IPS-NIHi11 (cell line): ENCODE measurements at places on chromosomes 5 and 9.

DNA sequence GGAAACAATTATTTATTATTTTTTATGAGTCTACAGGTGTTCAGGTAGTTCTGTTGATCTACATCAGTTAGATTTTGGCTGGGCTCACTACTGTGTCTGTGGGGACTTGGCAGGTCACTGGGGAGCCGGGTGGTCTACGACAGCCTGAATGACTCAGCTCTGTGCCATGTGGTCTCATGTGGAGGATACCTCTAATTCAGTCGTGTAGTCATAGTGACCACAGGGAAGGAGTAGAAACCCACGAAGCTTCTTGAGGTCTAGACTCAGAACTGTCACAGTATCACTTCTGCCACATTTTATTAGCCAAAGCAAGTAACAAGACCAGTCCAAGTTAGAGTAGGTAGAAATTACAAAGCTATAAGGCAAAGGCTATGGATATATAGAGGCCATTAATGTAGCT, 64.7 kb upstream of the GRAMD2B start:
- no peak for DNase-seq

GRCh38 chr5:91365498-91365897, 17.6 kb downstream of the ARRDC3 start:
- DNase-seq, result no peak

DNA sequence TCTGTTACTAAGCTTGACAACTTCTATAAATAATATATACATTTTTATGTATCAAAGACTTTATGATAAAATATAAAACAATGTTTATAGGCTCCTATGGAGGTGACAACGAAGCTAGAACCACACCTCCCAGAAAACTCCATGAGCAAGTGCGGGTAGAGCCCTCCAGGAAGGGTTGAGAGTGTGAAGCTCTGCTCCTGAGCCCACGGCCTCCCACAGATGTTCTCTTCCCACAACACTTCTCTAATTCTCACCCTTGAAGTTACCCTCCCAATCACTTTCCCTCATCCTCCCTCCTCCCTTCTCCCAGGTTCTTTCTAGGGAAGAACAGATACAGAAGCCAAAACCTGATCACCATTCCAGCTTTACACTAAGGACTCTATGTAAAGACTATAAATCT, 427.6 kb downstream of the SPOCK1 start:
- no peak for DNase-seq

- DNase-seq, result no peak
Observed at GRCh38 chr9:114285166-114285867, 37.6 kb upstream of the ORM1 start.

- DNase-seq, result no peak
Observed at GRCh38 chr5:150078802-150079689, 7.3 kb downstream of the CSF1R start.

DNA sequence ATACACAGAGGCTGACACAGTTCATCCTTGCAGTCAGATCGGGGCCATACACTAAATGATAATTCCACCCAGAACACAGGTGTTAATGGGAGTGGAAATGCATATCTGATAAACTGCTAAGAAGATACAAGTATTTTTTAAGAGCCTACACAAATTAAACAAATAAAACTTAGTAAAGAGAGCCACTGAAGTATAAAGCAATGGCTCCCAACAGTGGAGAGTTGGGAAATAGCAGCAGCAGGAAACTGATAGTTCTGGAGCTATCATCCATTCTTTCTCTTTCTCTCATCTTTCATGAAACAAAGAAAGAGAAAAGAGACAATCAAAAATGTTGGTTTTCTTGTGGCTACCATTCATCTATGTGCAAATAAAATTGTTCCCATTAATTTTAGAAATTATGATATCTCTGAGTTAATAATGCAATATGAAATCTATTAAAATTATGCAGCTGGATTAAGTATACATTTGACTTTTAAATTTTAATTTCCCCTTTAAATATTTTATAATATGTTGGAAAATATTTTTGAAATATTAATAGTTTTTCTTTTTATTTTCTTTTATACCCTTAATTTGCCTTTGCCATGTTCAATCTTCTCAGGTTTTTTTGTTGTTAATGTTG, 120.8 kb downstream of the EMB start:
- DNase-seq, result no peak

DNA sequence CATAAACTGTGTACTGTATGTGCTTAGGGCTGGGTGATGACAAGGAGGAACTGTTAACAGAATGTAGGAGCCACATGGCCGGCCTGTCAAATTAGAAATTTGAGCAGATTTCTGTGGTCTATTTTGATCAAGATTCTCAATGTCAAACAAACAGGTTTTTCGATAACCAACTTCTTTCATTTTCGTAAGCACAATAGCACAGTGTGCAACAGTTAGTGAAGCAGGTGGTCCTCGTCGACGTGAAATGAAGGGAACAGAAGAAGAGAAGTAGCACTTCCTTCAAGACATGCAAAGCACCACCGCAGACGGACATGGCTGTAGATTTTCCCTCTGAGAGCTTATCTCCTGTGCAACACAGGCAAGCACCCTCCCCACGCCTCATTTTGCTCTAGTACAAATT, 252.1 kb downstream of the CRB2 start:
- no peak for DNase-seq

- DNase-seq, result no peak
Observed at GRCh38 chr5:114418176-114419066, 56.6 kb downstream of the KCNN2 start.

- peak; percentile 82 for DNase-seq
Observed at GRCh38 chr9:21801683-21802417, 586 bp upstream of the MTAP start.

DNA sequence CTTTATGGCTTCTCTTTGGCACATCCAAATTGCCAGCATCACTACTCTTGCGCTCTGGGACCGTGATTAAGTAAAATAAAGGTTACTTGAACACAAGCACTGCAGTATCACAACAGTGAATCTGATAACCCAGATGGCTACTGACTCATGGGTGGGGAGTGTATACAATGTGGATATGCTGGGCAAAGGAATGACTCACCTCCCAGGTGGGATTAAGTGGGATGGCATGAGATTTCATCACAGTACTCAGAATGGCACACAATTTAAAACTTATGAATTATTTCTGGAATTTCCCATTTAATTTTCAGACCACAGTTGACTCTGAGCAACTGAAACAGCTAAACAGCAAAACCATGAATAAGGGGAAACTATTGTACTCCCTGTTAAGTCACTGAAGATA, 4.3 kb downstream of the GFM2 start:
- DNase-seq, result no peak

- no peak for DNase-seq
Observed at GRCh38 chr5:53011233-53011632, 22.1 kb downstream of the ITGA2 start.

GRCh38 chr9:108049026-108049607, 559.5 kb upstream of the KLF4 start:
- no peak for DNase-seq

- DNase-seq, result no peak
Observed at GRCh38 chr5:179310439-179311090, 34.7 kb downstream of the ADAMTS2 start.

- DNase-seq, result no peak
Observed at GRCh38 chr9:136714096-136714892, 1.9 kb downstream of the DIPK1B start.

GRCh38 chr9:88794100-88794499, 197.2 kb upstream of the S1PR3 start:
- no peak for DNase-seq

DNA sequence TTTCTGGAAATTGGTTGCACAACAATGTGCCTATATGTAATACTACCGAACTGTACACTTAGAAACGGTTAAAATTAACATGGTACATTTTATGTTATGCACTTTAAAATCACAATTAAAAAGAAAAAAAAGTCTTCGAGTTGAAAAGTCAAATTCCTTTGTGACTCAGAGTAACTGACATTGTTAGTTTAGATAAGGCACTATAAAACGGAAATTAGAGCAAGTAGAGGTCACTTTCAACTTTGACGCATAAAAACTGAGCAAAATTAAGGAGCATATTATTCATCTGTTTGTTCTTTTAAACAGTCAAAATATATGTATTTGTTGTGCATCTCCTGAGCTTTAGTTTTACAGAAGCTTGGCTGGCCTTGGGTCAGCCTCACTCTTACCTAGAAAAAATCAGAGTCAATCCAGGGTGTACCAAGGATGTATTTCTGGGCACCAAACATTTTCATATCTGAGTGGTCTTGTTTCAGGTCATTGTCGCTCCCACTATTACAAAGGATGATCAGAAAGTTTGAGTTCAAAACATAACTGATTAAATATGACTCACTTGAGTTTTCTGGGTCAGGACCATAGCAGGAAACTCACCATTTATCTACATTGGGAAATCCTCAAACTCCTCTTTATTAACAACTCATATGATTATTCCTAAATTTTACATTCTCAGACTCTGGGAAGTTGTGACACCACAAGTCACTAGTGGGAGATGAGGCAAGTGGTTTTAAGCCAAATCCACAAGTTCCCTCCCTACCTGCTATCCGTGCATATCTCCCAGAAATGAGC, 160.6 kb downstream of the CCDC192 start:
- DNase-seq, result no peak

- DNase-seq, result no peak
Observed at GRCh38 chr5:174990909-174991308, 266.5 kb downstream of the MSX2 start.

DNA sequence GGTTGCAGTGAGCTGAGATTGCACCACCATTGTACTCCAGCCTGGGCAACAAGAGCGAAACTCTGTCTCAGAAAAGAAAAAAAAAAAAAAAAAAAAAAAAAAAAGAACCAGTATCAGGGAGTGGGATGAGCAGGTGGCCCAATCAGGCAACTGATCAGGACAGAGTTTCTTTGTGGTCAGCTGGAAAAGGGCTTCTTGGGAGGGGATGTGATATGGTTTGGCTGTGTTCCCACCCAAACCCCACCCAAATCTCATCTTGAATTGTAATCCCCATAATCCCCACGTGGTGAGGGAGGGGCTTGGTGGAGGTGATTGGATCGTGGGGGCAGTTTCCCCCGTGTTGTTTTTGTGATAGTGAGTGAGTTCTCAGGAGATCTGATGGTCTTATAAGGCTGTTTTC, 4.7 kb upstream of the GCNT1 start:
- DNase-seq, result no peak

GRCh38 chr5:101976933-101977332, 319.2 kb downstream of the SLCO4C1 start:
- no peak for DNase-seq

DNA sequence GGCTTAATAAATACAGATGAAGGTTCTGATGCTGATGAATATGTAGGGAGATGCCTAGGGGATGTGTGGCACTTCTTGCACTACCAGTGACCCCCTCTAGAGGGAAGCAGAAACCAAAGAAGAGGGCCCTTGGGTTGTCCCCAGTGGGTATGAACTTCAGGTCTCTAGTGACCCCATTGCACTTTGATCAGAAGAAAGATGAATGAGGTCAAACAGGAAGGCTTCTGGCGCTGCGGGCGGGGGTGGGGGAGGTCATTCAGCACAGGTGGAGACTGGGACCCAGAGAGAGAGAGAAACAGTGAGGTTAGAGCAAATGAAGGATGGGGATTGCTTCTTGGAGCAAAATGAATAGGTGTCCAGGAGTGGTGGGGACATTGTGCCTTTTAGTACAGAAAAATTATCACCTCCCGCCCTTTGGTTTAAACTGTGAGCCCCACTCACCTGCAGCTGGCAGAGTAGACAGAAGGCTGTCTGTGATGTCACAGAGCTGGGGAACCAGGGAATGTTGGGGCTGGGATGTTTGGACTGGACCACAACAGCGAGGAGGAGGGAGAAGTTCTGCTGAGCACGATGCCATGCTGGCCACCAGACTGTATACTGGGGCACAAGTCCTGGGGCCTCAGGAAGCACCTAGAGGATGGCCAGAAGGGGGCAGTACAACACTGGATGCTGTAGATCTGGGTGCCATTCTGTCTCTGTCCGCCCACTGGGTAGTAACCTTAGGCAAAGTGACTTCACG, at the start of gene TEX48:
Gene TEX48, minus strand, starts transcription at position 599 of the 739 bp plus-strand sequence. CDS start 10,469 bp downstream, outside the sequence.
- peak; percentile 76 for DNase-seq

DNA sequence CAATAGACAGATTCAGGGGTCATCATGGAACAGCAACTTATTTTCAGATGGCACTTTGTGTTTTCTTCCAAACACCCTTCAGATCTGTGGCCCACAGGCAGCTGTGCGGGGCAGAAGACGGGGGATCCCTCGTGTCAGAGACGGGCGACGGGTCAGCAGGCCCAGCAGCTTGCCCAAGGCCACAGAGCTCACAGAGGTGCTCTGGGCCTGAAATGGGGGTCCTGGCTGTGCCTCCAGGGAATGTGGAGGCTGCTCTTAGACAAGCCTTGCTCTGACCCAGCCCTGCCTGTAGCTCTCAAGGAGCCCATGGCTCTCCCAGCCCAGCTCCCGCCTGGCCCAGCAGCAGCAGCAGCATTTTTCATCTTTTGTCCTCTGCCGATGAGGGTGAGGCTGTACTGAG, 40.9 kb upstream of the SARDH start:
- DNase-seq, result no peak

DNA sequence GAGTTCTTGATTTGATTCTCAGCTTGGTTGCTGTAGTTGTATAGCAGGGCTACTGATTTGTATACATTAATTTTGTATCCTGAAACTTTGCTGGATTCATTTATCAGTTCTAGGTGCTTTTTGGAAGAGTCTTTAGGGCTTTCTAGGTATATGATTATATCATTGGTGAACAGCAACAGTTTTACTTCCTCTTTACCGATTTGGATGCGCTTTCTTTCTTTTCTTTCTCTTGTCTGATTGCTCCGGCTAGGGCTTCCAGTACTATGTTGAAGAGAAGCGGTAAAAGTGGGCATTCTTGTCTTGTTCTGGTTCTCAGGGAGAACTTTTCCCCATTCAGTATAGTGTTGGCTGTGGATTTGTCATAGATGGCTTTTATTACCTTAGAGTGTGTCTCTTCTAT, 158.9 kb downstream of the SAXO1 start:
- no peak for DNase-seq

DNA sequence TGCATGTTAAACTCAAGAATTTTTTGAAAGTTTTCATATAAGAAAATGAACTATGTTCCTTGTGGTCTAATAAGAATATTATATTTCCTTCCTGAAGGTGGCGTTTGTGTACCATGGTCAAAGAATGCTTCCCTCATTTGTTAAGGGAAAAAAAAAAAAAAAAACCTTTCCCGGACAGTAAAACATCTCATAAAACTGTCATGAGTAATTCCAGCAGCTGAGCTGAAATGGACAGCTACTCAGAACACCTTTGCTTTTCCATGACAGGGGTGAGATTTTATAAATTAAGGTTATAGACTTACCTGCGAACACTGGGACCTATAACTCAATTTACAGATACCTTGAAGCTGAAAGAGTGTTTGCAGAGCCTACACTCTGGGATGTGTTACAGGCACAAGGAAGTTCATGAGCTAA, 113.2 kb upstream of the RANBP3L start:
- DNase-seq, result no peak

GRCh38 chr5:97010606-97011005, 74.7 kb downstream of the LNPEP start:
- no peak for DNase-seq

GRCh38 chr9:108088916-108089315, 599.3 kb upstream of the KLF4 start:
- no peak for DNase-seq

DNA sequence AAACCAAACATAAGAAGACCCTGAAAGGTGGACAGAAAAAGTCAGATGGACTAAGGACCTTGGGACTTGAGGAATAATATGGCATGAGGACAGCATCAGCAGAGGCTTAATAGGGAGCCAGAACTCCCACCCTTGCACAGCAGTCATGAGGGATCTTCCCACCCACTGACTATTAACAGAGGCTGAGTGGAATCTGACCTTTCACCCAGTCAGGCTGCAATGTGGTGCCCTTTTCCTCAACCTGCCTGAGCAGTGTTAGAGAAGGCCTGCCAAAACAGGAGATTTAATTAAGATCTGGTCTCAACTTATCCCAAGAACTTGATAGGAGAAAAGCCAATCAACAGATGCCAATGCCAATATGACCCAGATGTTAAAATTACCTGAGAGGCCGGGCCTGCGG, 481.9 kb downstream of the KDM4C start:
- no peak for DNase-seq

- peak; percentile 46 for DNase-seq
Observed at GRCh38 chr9:99368341-99369326, 146.6 kb downstream of the SEC61B start.
